GM12864 (cell line): ENCODE measurements at places on chromosomes 12 and 14.
A peak's percentile ranks its signal among the peaks of the same experiment; 100 is the strongest.

DNA sequence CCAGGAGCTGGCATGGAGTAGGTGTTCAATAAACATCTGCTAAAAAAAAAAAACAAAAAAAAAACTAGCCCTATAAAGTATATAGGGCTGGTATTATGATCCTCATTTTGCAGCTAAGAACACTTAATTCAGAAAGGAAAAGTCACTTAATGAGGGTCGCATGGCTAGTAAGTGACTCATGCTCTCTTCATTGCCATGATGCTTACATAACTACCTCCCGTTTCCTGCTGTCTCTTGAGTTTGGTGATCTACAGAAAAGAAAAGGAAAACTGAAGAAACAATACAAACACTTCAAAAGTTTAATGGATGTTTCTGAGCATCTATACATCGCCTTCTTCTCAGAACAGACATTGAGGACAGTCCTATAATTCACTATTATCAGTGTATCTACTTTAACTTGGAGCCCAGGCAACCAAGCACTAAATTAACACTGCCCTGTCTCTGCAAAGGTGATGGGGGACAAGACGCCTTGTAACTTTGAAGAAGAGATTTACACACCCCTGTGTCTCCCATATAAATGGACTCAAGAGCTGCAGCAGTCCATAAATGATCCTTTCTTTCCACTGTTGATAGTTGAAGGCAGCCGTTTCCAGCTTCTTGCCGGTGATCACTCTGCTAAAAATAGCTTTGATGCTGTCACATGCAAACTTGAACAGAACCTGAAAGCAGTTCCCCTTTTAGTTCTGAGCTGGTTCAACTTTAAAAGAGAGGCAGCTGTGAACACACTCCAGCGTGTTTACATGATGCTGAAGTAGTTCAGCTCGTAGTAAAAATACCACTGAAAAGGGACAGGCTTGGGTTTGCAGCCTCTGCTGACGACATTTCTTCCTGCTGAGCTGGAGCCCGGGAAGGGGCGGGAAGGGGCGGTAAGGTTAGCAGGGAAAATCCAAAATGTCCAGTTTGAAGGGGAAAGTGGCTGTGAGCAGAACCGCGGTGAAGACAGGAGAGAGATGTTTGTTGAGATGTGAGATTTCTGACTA lies 113.3 kb downstream of the FOXN3 start:
- peak; percentile 90 for DNase-seq

DNA sequence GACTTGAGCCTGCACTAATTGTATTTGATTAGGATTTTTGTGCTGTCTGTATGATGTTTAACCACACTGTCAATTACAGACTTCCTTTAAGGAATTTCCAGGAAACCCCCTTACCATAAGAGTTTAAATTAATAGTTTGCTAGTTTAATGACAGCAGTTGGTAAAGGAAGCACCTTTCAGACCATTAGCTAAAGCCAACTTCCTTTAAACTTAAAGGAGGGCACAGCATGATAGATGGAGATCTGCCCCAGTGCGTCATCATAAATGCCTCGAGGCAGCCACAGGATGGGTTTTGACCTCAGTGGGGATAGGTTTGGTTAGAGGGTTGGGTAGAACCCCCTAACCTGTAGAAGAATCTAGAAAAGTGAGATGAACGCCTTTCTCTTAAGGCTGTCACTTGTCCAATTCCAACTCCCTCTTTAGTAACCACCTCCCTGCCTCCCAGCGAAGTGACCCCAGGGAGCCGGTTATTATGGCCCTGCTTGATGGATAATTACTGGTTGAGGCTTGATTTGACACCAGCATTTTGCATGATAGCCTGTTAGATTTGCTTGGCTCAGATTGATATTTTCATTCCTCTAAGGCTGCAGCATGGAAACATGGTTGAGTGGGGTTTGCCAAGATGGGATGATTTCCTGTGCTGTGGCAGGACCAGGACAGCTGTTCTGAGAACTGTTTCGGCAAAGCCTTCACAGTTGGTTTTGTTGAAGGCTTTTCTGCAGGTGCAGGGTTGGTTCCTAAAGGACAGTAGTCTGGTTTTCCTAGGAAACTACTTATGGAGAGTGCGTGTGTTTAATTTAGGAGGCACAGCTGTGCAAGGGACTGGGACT lies 62.7 kb downstream of the CHST11 start:
- no peak for DNase-seq

- no peak for DNase-seq
These were observed 37.3 kb downstream of the LTBP2 start for GRCh38 chr14:74574706-74575105.

DNA sequence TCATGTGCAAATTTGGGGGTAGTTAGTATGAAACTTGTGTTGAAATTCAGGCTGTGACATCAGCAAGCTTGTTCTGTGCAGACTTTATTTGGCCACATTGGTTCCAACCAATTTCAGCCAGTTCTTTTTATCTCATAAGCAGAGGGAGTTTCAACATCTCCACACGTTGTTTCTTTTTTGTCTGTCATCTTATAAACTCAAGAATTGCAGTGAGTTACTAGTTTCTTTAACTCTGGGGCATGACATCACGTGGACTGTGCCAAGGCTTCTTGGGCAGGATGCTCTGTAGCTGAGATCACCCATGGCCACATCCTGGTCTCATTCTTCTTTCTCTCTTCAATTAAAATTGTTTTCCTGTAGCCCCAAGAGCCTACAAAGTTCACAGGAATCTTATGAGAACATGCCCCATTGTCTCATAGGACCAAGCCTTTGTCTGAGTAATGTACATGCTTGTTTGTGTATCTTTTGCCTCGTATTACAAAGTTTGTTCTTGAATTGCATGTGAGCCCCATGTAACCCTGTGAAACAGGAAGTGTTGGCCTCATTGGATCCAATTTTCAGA lies 982.0 kb upstream of the TMEM132C start:
- no peak for DNase-seq

GRCh38 chr12:2183556-2184541 lies 131.1 kb downstream of the CACNA1C start:
- DNase-seq: no peak

- no peak for DNase-seq
These were observed 6.7 kb downstream of the SERPINA9 start for GRCh38 chr14:94469261-94469660.

GRCh38 chr12:4386801-4387200 lies 7.3 kb upstream of the FGF23 start:
- DNase-seq: no peak

GRCh38 chr12:132582582-132583410 lies 27.6 kb downstream of the LRCOL1 start:
- no peak for DNase-seq

DNA sequence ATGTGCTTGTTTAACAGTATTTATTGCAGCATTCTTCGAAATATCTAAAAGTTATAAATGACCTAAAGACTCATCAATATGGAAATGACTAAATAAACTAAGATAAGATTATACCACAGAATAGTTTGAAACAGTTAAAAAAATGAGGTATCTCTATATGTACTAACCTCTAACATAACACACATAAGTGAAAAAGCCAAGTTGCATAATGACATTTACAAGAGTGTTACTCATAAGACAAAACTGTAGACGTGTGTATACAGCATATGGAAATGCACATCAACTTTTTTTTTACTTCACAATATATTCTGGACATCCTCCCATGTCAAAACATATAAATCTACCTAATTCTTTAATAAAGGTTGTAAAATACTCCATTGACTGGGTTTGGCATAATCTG lies 22.8 kb downstream of the CPM start:
- no peak for DNase-seq

GRCh38 chr12:2752676-2753371 lies 41.9 kb upstream of the FKBP4 start:
- no peak for DNase-seq

GRCh38 chr12:122187466-122187865 lies 4.5 kb downstream of the LRRC43 start:
- DNase-seq: no peak

GRCh38 chr12:215116-215515 lies 1.2 kb upstream of the SLC6A12 start:
- DNase-seq: no peak

DNA sequence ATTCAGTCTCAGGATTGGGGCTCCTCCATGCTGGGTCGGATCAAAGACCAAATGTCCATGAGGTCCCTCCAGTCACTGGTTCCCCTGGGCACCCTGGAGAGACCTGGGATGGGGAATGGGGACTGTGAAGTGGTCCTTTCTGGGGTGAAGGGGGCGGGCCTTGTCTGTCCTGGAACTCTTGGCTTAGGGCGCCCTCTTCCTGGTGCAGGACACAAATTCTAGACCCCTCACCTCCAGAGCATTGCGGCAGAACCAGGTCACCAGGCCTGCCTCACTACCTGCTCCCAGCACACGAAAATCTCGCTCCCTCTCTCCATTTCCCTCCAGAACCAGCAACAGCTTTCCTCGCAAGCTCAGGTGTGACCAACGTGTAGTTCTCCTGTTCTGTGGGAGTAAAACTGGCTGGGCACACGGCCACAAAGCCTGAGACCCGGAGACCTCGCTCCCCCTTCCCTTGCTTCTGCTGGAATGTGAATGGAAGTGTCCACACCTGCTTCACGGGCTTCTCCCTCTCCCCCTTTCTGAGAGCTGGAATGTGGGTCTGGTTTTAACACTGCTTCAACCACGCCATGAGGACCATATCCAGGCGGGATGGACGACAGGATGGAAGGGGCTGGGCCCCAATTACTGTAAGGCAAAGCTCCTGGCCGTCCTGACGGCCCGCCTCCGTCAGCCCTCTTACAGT lies 112.7 kb downstream of the SCARB1 start:
- DNase-seq: no peak

- DNase-seq: no peak
These were observed 66.4 kb downstream of the PTPRR start for GRCh38 chr12:70854138-70854537.

DNA sequence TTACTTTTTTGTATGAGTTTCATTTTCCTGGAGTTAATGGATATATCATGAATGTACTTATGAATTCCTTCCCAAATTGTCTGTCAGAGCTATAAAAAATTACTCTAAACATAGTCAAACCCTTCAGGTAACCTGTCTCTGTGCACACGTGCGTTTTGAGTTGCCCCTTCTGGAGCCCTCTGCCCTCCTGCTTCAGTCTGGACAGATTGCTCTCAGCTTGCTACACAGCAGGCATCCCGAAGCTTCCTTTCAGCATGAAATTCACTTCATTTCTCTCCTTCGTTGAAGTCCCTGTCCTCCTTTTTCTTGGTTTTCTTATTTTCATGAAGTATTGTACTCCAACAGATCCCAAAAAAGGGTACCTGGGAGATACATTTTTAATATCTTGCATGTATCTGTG lies 47.3 kb downstream of the FNTB start:
- no peak for DNase-seq

DNA sequence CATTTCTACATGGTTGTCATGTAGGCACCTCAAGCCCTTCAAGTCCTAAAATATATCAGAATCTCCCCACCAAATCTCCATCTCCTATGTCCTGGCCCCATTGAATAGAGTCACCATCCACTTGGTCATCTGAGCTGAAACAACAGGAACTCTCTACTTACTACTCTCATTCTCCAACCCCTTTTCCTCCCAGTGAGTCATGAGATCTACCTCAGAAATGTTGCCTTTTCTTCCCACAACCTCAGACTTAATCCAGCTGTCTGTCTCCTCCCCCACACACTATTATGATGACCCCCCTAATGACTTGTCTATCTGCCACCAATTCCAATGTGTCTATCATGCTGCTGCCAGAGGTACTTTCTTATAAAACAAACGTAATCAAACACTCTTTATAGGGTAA lies 72.3 kb upstream of the TMEM263 start:
- DNase-seq: no peak

DNA sequence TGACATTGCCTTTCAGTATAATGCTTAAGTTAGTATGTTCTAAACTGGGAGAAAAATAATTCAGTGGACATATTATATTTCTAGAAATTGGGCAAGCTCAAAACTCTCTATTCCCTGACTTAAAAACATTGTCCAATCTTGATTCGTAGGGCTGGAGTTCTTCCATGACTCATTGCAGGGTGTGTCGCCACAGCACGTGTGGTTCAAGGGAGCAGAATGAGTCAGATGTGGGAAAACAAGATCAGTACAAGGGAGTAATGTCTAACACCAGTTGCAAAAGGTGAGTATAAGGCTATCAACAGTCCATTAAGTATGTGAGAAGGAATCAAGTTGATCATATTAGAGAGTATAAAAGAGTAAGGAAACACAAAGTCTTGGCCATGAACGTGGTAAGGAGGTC lies 887.0 kb downstream of the TMTC2 start:
- DNase-seq: no peak

GRCh38 chr12:77044721-77045120 lies 20.6 kb downstream of the E2F7 start:
- DNase-seq: no peak

- no peak for DNase-seq
These were observed 56.1 kb upstream of the TCL1A start for GRCh38 chr14:95769976-95770375.

GRCh38 chr14:98177551-98177950 lies 1094.4 kb downstream of the BCL11B start:
- DNase-seq: no peak

GRCh38 chr12:65454115-65454787 lies 175.8 kb downstream of the MSRB3 start:
- no peak for DNase-seq

DNA sequence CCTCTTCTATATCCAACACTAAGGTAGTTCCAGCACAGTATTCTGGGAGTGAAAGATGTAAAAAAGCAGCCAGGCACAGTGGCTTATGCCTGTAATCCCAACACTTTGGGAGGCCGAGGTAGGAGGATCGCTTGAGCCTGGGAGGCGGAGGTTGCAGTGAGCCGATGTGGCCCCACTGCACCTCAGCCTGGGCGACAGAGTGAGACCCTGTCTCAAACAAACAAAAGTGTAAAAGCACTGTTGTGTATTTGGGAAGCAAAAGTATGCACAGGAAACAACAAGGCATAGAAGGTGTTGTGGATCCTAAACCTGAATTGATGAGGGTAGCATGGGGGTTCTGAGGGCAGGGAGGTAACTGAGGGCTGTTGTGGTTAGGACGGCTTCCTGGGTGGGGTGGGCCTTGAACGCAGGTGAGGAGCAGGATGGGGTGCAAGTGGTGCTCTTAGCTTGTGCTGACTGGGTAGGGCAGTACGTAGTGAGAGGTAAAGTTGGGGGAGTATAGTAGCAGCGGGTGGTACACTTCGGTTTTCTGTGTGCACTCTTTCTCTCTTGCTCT lies 64.2 kb downstream of the RASSF3 start:
- no peak for DNase-seq

GRCh38 chr12:24088751-24089509 lies 139.5 kb upstream of the SOX5 start:
- DNase-seq: no peak

DNA sequence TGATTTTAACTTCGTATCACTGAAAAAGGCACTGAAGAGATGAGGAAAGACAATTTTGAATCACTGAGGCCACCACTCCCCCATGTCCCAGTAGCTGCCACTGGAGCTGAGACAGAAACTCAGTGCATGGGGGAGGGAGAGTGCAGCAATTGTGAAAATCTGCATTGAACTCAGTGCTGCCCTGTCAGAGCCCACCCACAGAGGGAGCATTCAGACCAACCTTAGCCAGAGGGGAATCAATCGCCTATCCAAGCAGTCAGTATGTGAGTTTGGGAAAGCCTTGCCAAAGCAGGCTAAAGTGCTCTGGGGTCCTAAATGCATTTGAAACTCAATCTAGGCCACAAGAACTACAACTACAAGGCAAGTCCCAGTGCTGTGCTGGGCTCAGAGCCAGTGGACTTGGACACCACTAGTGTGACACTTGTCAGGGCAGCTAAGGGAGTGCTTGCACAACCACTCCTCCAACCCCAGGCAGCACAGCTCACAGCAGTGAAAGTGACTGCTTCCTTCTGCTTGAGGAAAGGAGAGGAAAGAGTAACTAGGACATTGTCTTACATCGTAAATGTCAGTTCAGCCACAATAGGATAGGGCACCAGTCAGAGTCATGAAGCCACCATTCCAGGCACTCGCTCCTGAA lies 13.3 kb downstream of the RNASE3 start:
- DNase-seq: no peak

- no peak for DNase-seq
These were observed 49.7 kb downstream of the CKB start for GRCh38 chr14:103472939-103473338.
